ENCODE measurements at places on chromosomes 3 and 15.

DNA sequence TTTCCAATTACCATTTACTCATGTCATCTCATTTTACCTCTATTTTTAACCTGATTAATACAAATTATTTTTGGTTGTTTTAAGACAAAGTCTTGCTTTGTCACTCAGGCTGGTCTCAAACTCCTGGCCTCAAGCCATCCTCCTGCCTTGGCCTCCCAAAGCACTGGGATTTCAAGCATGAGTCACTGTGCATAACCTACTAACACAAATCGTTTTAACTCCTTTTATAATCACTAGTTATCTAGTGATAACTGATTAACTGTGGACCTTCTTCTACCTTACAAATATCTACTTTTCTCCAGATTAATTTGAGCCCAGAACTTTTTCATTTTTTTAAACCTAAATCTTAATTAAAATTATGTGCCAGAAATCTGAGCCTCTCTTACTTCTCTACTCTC lies 4.6 kb downstream of the ATP13A3 start:
- DNase-seq, result no peak

GRCh38 chr3:134004841-134005240 lies 24.9 kb downstream of the SLCO2A1 start:
- no peak for DNase-seq

- DNase-seq, result no peak
Measured at GRCh38 chr3:58609990-58610389, 32.8 kb upstream of the FAM107A start.

- DNase-seq, result no peak
Measured at GRCh38 chr15:62904041-62904910, 138.3 kb upstream of the TPM1 start.

GRCh38 chr3:29512641-29513040 lies 231.8 kb downstream of the RBMS3 start:
- no peak for DNase-seq

DNA sequence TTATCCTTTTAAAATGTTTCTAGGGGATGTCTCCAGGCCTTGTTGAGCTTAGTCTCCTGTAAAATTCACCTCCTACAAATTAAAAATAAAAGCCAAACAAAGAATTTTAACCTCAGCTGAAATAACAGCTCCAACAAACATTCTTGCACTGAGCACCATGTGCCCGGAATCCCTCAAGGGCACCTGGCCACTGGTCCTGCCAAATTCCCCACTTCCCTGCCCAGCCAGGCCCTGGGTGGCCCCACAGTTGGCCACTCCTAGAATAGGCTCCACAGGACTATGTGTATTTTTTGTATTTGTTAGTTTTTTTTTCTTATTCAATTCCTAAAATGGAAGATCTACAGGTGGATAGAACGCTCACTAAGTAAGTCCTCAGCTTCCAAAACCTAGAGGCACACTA lies 33.1 kb upstream of the PLA2G4E start:
- no peak for DNase-seq

DNA sequence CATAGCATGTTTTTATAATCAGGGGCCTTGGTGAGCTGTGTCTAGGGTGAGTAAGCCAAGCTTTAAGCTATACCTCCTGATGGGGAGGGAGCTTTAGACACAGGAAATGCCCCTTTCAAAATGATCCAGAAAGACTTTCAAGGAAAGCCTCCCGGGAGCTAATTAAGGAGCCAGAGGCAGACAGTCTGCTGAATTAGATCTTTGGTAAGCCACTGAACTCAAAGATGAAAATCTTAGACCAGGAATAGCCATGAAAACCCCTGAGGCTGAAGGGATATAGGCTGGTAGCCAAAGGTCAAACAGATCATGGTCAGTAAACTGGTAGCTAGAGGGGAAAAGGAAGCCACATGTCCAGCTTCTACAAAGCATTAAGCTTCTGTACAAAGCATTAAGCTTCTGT lies 42.7 kb upstream of the GAP43 start:
- no peak for DNase-seq

- no peak for DNase-seq
Measured at GRCh38 chr3:177618873-177619733, 421.8 kb upstream of the TBL1XR1 start.

- DNase-seq, result no peak
Measured at GRCh38 chr15:50140098-50140497, 21.1 kb upstream of the ATP8B4 start.

- DNase-seq, result no peak
Measured at GRCh38 chr15:87387766-87388165, 868.8 kb downstream of the NTRK3 start.
